Naive thymus-derived CD4-positive, alpha-beta T cell (primary cell): ENCODE measurements at places on chromosomes 13 and 19. TPM values are rescaled to one million over a fixed set of nuclear protein-coding genes. Genes with fewer than 3 reads are reported as not detected.

Gene ELSPBP1
- total RNA-seq = not detected

Gene PRSS57
- not detected for total RNA-seq

DNA sequence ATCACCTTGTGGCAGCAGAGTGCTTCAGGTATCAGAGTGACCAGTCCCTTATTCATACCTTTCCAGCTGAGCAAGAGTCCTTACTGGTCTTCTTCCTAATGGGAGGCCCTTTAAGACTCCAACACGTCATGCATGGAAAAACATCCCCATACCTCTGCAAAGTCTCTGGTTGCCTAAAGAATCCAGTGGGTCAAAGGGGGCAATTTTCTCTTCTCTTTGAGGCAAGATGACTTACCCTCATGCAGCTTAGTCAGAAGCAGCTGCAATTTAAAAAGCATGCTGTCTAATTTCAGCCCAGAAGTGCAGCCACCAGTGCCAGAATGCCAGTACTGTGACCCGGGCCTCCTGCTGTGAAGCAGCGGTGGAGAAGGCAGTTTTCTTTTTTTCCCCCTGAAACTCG is 18.7 kb downstream of the PPP5C start:
- H3K36me3 ChIP-seq = peaks cover 23% of the 10 kb centered on the region
- no peak overlapping the region for H3K4me3 ChIP-seq
- H3K27ac ChIP-seq = no peak overlapping the region
- peaks cover 8% of the 10 kb centered on the region for H3K4me1 ChIP-seq
- H3K27me3 ChIP-seq = no peaks in the 10 kb centered on the region

- no peaks in the 10 kb centered on the region for H3K27me3 ChIP-seq
- H3K4me3 ChIP-seq = no peak overlapping the region
- no peak overlapping the region for H3K27ac ChIP-seq
- DNase-seq = no peak
Measured at GRCh38 chr19:17447704-17448130, 751 bp downstream of the TMEM221 start.

DNA sequence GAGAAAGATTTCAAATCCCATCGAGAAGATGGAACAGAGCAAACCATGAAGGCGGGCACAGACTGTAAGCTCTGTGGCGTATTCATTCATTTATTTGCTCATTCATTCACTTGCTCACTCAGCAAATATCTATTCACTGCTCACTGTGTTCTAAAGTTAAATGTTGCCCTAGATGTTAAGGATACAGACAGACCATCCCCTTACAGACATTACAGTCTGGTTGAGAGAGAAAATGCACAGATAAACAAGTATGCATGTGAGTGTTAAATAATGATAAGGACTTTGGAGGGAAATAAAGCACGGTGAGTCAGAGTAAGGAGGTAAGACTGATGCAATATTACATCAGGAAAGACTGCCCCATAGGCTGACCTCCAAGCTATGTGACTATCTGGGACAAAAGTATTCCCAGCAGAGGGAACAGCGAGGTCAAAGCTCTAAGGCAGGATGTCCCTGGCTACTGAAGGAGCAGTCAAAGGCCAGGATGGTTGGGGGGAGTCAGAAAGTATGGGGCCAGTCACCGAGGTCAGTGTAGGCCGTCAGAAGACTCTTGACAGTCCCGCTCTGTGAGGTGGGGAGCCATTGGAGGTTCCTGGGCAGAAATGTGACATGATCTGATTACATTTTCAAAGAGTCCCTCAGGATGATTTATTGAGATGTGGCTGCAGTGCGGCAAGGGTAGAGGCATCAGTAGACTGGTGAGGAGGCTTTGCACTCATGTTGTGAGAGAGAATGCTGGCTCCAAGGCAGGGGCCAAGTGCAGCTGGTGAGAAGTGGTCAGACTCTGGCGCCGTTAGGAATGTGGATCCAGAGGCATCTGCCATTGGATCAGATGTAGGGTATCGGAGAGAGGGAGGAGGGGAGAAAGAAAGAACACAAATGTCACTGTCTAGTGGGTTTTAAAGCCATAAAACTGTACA is 37.9 kb downstream of the MBNL2 start:
- peaks cover 25% of the 10 kb centered on the region for H3K4me1 ChIP-seq
- no peak overlapping the region for H3K4me3 ChIP-seq
- DNase-seq = no peak
- H3K27me3 ChIP-seq = no peaks in the 10 kb centered on the region
- no peaks in the 10 kb centered on the region for H3K36me3 ChIP-seq
- no peak overlapping the region for H3K27ac ChIP-seq
